ENCODE measurements at places on chromosomes 4 and X.

DNA sequence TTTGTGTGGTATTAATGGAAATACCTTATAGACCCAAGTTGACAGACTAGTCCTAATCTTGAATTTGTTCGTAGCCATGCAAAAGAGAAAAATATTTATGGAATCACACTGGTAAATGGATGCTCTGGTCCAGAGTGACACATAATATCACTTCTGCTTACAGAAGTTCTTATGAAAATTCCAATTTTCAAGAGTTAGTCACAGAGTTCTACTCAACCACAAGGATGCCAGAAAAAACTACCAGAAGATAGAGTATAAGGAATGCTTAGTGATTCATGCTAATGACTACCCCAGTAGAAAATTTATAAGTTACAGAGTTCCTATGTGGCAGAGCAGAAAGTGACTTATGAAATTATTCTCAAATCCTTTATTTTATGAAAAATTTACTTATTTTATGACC, 1384.8 kb downstream of the FAM133A start:
- DNase-seq = no peak

GRCh38 chrX:8783097-8783713, 18.0 kb downstream of the FAM9A start:
- no peak for DNase-seq

DNA sequence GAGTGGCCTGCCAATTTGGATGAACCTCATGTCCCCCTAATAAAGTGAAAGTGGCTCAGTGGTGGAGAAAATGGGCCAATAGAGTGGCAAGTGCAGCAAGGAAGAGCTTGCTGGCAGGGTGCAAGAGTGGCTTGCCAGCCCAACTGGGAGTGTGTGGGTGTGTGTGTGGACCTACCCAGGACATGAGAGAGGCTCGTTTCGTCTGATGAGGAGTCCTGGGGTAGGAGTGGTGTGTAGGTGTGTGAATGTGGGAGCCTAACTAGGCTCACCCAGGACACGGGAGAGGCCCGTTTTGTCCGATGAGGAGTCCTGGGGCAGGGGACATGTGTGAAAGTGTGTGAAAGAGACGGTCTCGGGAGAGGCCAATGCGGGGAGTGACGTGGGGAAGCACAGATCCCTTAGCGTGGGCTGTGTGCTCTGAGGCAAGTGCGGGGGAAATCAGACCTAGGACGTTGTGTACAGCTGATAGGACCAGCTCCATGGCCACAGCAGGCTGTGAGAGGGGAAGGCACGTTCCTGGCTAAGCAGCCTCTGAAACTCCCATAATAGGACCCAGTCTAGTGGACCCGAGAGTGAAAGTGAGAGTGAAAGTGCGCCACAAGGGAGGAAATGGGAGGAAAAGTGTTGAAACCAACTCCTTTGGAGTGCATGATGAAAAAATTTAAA, 5.3 kb downstream of the GAGE10 start:
- no peak for DNase-seq

- no peak for DNase-seq
These were observed 57.1 kb downstream of the ADD1 start for GRCh38 chr4:2900741-2901140.

GRCh38 chrX:109393859-109394258, 88.0 kb downstream of the GUCY2F start:
- no peak for DNase-seq

DNA sequence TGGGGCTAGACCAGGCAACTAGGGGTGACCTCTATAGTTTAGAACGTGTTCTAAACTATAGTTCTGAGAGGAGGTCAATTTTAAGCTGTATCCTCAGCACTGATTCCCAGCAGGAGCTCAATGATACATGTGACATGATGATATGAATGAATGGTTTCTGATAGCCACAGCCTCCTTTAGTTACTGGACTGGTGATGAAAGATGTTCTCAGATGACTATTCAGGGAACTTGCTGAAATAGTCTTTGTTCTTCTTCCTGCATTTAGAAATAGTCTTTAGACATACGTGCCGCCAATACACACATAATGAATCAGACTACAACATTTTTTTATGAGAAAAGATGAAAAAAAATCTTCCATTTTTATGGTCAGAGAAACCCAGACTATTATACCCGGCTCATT, 116.3 kb upstream of the TMEM150C start:
- DNase-seq = no peak

- no peak for DNase-seq
These were observed 791.3 kb downstream of the RAB28 start for GRCh38 chr4:12692815-12693214.

- no peak for DNase-seq
These were observed 8.7 kb upstream of the ANXA5 start for GRCh38 chr4:121705521-121705920.

GRCh38 chr4:141513866-141514265, 122.5 kb upstream of the IL15 start:
- DNase-seq = no peak

GRCh38 chrX:119427024-119427794, 28.1 kb downstream of the SLC25A43 start:
- DNase-seq = no peak

GRCh38 chr4:109014593-109015412, 251.9 kb upstream of the ETNPPL start:
- DNase-seq = no peak

DNA sequence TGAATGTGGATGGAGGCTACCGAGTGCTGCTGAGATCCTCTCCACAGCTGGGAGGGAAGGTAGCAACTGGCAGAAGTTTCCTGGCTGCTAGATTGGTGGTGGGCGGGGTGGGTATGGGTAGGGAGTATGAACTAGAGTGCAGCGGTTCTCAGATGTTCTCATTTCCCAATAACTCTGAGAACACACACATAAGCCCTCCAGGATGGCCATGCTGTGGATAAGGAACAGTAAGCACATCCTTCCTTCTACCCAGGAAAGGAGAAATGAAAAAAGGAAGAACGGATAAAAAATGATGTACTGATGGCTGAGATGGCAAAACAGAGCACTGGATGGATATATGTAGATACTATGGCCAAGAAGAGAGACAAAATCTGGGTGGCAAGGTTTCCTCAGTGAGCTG, 116.0 kb downstream of the ZNF827 start:
- no peak for DNase-seq

GRCh38 chr4:152460488-152460887, 75.4 kb downstream of the FBXW7 start:
- no peak for DNase-seq

DNA sequence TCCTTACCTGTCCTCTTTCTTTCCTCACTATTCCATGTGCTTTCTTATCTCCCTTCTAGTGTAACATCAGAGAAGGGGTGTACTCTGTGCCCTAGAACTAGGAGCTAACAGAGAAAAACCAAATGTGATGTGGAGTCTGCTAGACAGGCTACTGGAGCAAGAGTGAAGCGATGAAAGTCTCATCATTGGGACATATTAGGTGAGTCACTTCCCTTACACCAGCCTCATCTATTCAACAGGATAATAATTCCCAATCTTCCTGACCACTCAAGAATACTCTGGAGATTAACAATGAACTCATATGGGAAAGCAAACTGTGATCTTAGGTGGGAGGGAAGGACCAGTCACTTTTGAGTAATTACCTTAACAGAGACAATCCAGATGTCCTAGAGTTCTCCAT, 58.1 kb downstream of the RAB40A start:
- no peak for DNase-seq
